ENCODE measurements at places on chromosomes 3 and 15.

- DNase-seq: no peak
Measured at GRCh38 chr3:132014105-132014504, 20.7 kb downstream of the CPNE4 start.

- DNase-seq: no peak
Measured at GRCh38 chr3:25153136-25153535, 274.9 kb upstream of the RARB start.

DNA sequence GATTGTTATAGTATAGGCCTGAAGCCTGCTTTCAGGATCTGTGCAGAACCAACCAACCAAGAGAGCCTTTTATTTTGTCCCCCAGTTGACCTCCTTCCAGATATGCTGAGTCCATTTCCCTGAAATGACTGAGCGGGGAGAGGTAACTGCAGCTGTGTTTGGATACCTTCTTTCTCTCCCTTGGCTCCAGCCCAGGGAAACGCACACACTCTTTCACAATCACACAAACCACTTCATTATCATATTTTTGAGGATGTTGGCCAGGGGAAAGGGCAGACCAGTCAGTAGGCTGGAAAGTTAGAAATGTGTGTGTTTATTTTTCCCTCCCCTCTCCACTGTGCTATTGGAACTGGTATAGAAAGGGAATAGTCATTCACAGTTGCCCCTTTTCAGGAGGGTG lies 417.7 kb upstream of the TBL1XR1 start:
- DNase-seq: no peak

DNA sequence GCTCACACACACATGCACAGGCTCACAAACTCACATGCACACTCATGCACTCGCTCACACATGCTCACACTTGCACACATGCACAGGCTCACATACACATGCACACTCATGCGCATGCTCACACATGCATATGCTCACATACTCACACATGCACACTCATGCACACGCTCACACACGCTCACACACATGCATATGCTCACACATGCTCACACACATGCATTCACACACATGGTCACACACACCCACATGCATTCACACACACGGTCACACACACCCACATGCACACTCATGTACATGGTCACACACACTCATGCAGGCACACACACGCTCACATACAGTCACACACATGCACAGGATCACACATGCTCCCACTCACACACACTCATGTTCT lies 132.8 kb upstream of the SMAD3 start:
- DNase-seq: no peak

- DNase-seq: no peak
Measured at GRCh38 chr3:32406486-32407408, 15.1 kb downstream of the CMTM7 start.

- DNase-seq: no peak
Measured at GRCh38 chr3:115388166-115388565, 235.1 kb upstream of the GAP43 start.

DNA sequence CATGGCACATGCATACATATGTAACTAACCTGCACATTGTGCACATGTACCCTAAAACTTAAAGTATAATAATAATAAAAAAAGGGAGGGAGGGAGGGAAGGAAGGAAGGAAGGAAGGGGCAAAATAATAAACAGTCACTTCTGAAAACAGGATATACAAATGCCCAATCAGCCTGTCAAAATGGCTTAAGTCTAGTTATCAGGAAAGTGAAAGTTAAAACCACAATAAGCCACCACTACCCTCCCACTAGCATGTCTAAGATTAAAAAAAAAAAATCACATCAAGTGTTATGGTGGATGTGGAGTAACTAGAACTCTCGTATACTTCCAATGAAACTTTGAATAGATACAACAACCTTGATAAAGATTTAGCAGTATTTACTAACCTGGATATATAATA lies 145.6 kb upstream of the GMNC start:
- DNase-seq: no peak
